A549 treated with ZK216348 at 1 μM for 4 hours (cell line): ENCODE measurements at places on chromosomes 3 and 15. TPM values are rescaled to one million over a fixed set of nuclear protein-coding genes. Genes with fewer than 3 reads are reported as not detected.

The EBLN2 gene
- 0.23 to 0.56 TPM (median 0.42 TPM) in 5 replicates for total RNA-seq

The NUSAP1 gene
- 60.4 to 83.0 TPM (median 69.7 TPM) in 5 replicates for total RNA-seq

The CLEC3B gene
- total RNA-seq: 0.22 TPM in 1 of 5 replicates, not detected in the others

The LEKR1 gene
- total RNA-seq: 0.29 to 1.0 TPM (median 0.56 TPM) in 5 replicates

The CX3CR1 gene
- not detected in 5 replicates for total RNA-seq

The GOLGA8G gene
- not detected in 5 replicates for total RNA-seq

The FEZF2 gene
- total RNA-seq: not detected in 5 replicates

The CCR2 gene
- total RNA-seq: not detected in 5 replicates

The NAA80 gene
- total RNA-seq: 4.6 to 8.6 TPM (median 6.1 TPM) in 5 replicates

The IQCF5 gene
- total RNA-seq: not detected in 5 replicates

The SMCO1 gene
- total RNA-seq: not detected in 5 replicates

The SEMA7A gene
- 1.9 to 2.7 TPM (median 2.1 TPM) in 5 replicates for total RNA-seq

The ZNF80 gene
- not detected in 5 replicates for total RNA-seq

The SI gene
- total RNA-seq: not detected in 5 replicates

The DENND6A gene
- 4.0 to 9.7 TPM (median 7.6 TPM) in 5 replicates for total RNA-seq

The GABRR3 gene
- total RNA-seq: not detected in 5 replicates

The CPNE9 gene
- 0.14 to 0.30 TPM (median 0.21 TPM) in 3 of 5 replicates, not detected in the others for total RNA-seq

The SEMA5B gene
- 0.06 to 0.41 TPM (median 0.19 TPM) in 5 replicates for total RNA-seq

The WDR5B gene
- 2.2 to 3.9 TPM (median 3.6 TPM) in 5 replicates for total RNA-seq

The CCR9 gene
- not detected in 5 replicates for total RNA-seq
